Stimulated activated CD4-positive, alpha-beta T cell treated with anti-CD3 and anti-CD28 coated beads, Interleukin-1b, Interleukin-23, amount 100 ng/mL, for 1 hour (primary cell): ENCODE measurements at places on chromosomes 7 and 10.

- DNase-seq: no peak
Observed at GRCh38 chr10:93977442-93977841, 16.3 kb upstream of the PLCE1 start.

GRCh38 chr10:1063232-1063865, 7.2 kb downstream of the WDR37 start:
- DNase-seq: no peak

DNA sequence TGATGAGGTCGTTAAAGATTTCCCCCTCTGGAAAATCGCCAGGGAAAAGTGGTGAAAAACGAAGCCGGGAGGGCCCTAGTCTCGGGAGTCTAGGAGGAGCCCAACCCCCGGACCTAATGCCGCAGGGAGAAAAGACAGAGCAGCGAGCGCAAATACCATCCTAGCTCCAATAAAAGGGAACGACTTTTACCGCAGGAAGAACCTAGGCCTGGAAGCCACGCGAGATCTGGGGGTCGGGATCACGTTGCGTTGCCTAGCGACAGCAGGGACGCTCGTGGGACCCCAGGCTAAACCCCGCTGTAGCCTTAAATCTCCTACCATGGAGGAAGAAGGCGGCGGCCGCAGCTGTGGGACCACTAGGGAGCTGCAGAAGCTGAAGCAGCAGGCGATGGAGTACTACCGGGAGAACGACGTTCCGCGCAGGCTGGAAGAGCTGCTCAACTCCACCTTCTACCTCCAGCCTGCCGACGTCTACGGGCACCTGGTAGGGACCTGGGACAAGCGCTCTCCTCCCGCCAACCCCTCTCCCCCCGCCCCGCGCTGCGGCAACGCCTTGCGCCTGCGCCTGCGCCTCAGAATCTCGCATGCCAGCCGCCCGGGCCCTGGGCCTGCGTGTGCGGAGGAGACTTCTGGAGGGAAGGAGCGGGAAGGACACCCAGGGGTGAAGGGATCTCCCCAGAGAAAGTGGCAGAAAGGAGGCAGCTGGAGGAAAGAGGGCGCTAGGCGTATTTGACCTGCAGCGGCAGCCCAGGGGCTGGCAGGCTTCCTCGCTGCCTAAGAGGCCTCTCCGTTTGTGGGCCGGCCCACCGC, at the start of gene ENO4:
Gene ENO4, plus strand, starts transcription at position 252 of the 810 bp plus-strand sequence. Its CDS starts 68 bp downstream, at position 320.
- no peak for DNase-seq

DNA sequence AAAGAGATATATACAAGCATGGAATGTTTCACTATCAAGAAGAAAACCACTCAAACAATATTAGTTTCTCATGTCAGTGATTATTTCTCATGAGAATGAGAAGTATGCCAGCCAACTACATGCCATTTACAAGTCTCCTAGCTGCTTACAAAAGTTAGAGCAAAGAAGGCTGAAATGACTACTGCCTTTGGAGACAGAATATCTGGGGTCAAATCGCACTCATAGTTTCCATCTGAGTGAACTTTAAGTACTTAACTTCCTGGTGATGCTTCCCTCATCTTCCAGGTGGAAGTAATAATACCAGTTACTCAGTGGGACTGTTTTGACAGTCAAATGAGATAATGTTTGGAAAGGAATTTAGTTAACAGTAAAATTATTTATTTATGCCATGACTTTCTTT, 42.0 kb upstream of the RHOBTB1 start:
- no peak for DNase-seq

- DNase-seq: no peak
Observed at GRCh38 chr7:106345421-106346166, 60.8 kb upstream of the NAMPT start.

GRCh38 chr7:125195156-125195555, 265.5 kb upstream of the POT1 start:
- no peak for DNase-seq

GRCh38 chr7:4159154-4159501, 523.0 kb upstream of the FOXK1 start:
- DNase-seq: no peak

- DNase-seq: no peak
Observed at GRCh38 chr7:10977113-10977512, 3.4 kb downstream of the PHF14 start.

DNA sequence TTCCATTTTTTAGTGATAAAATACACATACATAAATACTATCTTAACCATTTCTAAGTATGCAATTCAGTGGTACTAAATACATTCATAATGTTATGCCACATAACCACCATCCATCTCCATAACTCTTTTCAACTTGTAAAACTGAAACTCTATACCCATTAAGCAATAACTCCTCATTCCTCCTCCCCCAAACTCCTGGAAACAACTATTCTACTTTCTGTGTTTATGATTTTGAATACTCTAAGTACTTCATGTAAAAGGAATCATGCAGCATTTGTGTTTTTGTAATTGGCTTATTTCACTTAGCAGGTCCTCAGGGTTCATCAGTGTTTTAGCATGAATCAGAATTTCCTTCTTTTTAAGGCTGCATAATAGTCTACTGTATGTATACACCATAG, 131.8 kb downstream of the TES start:
- no peak for DNase-seq

- no peak for DNase-seq
Observed at GRCh38 chr10:17785276-17785930, 23.7 kb upstream of the MRC1 start.

GRCh38 chr10:7146189-7146588, 264.6 kb downstream of the SFMBT2 start:
- no peak for DNase-seq

GRCh38 chr10:59240582-59241183, 64.2 kb downstream of the PHYHIPL start:
- no peak for DNase-seq

GRCh38 chr7:127751490-127752448, 99.8 kb downstream of the SND1 start:
- no peak for DNase-seq

DNA sequence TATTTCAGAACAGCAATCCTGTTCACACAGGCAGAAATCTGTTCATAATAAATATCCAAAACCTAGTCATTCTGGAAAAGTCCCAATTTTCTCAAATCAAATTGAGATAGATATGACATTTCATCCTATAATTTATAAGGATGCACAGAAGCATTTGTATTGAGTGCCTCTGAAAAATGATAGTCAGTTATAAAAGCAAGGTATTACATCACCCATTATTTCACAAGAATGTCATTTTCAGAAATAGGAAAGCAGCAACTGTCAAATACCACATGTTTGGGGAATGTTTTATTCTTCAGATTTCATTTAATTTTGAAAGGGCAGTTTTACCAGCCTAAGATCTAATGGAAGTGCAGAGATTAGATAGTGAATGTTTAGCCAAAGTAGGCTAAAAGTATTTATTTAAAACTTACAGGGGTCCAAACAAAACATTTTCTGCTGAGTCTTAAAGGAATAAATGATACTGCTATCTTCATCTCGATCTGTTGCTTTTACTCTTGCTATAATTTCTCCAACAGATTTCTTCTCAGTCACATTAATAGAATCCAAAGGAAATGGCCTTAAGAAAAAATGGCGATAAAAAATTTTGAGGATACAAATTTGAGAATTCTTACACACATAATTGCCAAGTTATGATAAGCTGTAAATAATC, 185.8 kb downstream of the HGF start:
- no peak for DNase-seq

DNA sequence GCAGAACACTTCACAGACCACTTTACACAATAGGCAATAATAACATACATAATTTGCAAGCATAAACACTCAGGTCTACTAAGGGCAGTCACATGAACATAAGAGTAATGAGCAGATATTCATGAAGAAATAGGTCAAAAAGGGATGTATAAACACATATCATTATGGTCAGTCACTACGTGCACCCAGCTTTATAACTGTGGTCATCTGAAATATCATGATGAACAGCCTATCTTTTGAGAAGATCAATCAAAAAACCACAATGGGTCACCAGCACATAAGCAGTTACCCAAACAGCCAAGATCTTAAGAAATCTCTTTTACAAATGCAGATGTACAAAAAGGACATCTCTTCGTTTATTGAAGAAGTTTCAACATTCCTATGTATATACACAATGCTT, 35.5 kb upstream of the DRGX start:
- DNase-seq: no peak
